Tongue (tissue), 3 donors: ENCODE measurements at places on chromosomes 16 and 17. TPM values are rescaled to one million over a fixed set of nuclear protein-coding genes. Genes with fewer than 3 reads are reported as not detected.

DNA sequence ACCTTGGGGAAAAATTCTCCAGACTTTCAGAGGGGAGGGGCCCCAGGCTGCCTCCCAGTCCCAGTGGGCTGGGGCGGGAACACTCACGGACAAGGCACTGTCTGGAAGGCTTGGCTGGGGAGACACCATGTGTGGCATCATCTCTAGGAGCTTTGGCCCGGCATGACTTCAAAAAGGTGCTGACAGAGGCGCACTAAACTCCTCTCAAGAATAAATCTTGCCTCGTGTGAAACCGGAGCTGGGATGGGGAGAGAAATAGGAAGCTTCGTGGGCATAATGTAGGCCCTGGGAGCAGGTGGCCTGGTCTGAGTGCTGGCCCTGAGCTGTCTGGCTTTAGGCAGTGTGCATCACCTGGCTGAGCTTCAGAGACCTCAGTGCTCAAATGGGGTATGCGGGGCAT is 5.7 kb downstream of the WSCD1 start:
- DNase-seq, result peak; percentile 71

DNA sequence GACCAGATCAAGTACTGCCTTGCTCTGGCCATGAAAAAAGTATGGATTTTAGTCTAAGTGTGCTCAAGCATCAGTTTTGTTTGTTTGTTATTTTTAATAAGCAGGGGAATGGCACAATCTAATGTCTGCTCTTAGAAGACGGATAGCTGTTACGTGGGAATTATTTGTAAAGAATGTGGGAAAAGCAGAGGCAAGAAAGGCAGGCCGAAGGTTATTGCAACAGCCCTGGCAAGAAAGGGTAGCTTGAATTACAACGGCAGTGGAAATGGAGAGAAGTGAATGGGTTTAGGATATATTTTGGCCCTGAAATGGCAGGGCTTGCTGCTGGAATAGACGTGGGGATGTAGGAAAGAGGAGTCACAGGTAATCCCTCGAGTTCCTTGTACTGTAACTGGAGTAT is 987 bp upstream of the HASPIN start:
- no peak for DNase-seq

GRCh38 chr17:81404558-81405165 is 9.4 kb downstream of the BAHCC1 start:
- peak; percentile 44 for DNase-seq

GRCh38 chr17:59825533-59826322 is 67.0 kb downstream of the TUBD1 start:
- peak; percentile 60 for DNase-seq

DNA sequence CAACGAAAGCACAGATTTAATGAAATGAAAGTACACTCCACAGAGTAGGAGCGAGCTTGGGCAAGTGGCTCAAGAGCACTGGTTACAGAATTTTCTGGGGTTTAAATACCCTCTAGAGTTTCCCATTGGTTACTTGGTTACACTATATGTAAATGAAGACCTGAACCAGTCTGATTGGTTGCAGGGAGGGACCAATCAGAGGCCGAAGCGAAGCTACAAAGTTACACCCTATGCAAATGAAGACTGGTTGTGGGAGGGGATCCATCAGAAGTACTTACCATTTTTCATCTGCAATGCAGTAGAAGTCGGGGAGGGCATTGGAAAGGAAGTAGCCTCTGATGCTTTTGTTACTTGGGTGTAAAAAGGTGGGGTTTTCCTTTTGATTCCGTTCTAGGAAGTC is 132.0 kb downstream of the PMP22 start:
- no peak for DNase-seq

Gene C17orf75
- total RNA-seq, result 23.8 TPM

Gene OR3A3
- not detected for total RNA-seq

Gene KRT24
- total RNA-seq, result 0.31 TPM

- DNase-seq, result no peak
These were observed 144.1 kb upstream of the CES5A start for GRCh38 chr16:56019274-56019673.

DNA sequence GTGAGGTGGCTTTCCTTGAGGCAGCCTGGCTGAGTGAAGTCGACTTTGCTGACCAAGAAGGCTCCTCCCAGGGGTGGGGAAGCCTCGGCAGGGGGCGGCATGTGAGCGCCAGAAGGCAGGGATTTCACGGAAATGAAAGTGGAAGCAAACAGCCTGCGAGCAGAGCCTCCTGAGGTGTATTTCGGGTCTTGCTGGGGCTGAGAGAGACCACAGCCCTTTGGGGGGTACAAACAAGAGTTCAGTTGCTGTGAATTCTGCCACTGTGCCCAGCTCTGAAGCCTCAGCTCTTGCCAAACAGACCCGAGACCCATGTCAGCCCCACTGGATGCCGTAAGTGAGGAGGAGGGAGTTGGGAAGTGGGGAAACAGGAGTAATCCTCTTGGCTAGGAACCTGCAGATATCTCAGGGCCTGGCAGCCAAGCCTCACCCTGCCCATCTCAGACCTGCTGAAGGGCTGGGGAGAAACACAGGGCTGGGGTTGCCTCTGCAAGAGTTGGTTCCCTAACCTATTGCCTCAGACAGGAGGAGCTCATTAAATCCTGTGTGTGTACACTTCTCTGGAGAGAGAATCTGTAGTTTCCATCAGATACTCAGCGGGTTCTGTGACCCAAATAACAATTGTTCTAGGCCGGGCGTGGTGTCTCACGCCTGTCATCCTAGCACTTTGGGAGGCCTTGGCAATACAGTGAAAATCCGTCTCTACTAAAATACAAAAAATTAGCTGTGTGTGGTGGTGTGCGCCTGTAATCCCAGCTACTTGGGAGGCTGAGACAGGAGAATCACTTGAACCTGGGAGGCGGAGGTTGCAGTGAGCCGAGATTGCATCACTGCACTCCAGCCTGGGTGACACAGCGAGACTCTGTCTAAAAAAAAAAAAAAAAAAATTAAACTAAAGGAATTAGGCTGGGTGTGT is at the start of gene IFI35:
Gene IFI35 (plus strand): TSS at position 146 of the 913 bp plus-strand sequence. CDS start 164 bp downstream, at position 310.
- DNase-seq, result peak; percentile 78
